Stimulated activated CD8-positive, alpha-beta memory T cell treated with anti-CD3 and anti-CD28 coated beads, Interleukin-7, amount 100 ng/mL, for 24 hours (primary cell): ENCODE measurements at places on chromosomes 3 and 15.

- DNase-seq: no peak
Measured at GRCh38 chr15:29676961-29677402, 145.3 kb downstream of the TJP1 start.

GRCh38 chr15:26632500-26632899 lies 140.4 kb downstream of the GABRB3 start:
- DNase-seq: no peak

DNA sequence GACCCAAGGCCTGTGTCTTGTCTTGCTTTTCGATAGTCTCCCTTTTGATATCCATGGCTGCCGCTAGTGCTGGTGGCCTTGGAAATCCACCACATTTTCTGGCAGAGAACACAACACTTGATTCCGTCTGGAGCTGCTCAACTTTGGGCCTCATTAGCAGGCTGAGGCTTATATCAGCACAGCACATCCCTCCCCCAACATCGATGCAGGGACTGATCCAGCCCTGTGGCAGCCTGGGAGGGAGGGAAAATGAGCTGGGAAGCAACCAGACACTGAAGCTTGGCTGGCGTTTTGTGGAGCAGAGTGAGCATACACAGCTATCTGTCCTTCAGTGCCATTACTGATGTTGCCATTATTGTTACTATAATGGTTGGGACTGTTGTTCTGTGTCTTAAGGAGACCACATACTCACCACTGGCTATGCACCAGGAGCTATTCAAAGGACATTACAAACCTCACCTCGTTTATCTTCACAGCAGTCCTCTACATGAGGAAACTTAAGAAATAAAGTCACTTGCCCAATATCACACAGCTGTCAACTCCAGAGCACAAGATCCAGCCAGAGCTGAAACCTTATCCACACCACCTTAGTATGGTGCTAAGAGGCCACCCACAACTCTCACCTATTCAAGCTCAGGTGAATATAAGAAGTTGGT lies 102.9 kb downstream of the SUCLG2 start:
- no peak for DNase-seq

- DNase-seq: no peak
Measured at GRCh38 chr3:123157598-123158287, 44.0 kb upstream of the SEC22A start.

DNA sequence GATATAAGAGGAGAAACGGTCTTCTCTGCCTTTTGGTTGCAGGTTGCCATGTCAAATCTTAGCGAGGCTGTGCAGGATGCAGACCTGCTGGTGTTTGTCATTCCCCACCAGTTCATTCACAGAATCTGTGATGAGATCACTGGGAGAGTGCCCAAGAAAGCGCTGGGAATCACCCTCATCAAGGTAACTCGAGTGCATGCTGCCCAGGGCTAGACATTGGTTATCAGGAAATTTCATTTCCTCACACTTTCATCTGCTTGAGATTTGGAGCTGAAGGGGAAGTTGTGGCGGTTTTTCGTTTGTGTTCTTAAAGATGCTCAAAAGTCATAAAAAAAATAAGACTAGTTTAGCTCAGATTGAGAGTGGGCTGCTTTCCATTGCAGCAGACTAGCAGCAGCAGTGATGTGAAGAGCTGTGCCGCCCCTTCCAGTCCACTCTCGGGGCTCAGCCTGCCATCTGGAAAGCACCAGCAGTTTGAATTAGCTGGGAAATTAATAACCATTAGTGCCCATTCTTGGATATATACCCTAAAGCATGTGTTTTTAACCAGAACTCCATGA lies 32.2 kb downstream of the GPD1L start:
- DNase-seq: no peak

DNA sequence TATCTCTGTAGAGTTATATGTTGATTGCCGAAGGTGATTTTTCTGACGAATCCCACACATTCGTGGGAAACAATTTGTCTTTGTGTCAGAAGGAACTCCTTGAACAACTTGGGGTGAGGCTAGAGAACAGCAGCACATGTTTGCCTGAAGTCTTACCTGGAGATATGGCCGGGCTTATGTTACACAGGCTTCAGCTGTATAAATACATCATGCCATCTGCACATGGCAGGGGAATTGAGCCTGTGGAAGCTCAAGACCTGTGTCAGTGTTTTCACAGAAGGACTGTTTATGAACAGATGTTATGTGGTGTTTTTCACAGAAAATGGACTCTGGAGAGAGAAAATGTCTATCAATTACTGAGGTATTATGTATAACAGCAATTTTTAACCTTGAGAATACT lies 203.6 kb upstream of the MDFIC2 start:
- no peak for DNase-seq

- DNase-seq: no peak
Measured at GRCh38 chr3:110026421-110026820, 689.1 kb upstream of the DPPA4 start.

DNA sequence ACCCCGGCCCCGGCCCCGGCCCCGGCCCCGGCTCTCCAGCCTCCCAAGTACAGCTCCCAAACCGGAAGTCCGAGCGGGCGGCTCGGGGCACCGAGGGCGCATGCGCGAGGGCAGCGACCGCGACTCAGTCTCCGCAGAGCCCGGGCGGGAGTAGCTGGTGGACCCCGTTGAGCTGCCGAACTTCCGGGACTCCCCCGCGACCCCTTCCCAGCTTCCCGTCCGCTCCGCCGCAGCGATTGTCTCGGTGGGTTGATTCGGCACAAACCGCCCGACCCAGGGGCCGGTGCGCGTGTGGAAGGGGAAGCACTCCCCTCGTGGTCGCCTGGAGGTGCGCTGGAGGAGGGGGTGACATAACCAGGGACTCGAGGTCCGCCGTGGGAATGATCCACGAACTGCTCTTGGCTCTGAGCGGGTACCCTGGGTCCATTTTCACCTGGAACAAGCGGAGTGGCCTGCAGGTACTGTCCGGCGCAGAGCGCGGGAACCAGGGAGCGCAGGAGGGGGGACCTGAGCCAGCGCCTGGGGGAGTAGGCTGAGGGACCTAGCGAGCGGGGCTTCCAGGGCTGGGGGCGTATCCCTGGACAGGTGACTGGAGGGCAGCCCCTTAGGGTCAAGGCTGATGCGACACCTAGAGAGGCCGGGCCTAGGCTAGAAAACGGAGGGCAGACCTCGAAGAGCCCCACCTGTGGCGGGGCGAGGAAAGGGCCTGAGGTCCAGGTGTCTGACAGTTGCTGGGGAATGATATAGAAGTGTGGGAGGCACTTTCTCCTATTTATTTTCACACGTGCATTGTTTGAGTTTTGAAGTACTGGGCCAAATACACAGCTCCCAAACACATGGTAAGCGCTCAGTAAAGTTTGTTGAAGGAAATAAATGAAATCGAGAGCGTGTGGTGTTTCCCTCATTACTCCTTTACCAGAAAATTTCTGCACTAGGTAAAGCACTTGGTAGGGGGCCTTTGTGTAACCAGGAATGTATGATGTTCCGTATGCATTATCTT lies at the start of the genes TUBGCP4 and ZSCAN29:
TSS of gene TUBGCP4 (plus strand) at position 127 of the 1,000 bp plus-strand sequence. CDS start at position 381, 254 bp downstream.
TSS of gene ZSCAN29 (minus strand) at position 69 of the 1,000 bp plus-strand sequence. CDS start 1,130 bp downstream, outside the sequence.
- peak; percentile 62 for DNase-seq

GRCh38 chr3:195893044-195893395 lies 15.3 kb downstream of the TNK2 start:
- DNase-seq: no peak

GRCh38 chr15:75661100-75661755 lies 13.5 kb downstream of the SNX33 start:
- DNase-seq: no peak

- no peak for DNase-seq
Measured at GRCh38 chr15:92887869-92888268, 12.3 kb upstream of the CHD2 start.

- no peak for DNase-seq
Measured at GRCh38 chr3:66413151-66413751, 87.6 kb downstream of the LRIG1 start.

- DNase-seq: no peak
Measured at GRCh38 chr3:53696401-53697172, 149.6 kb downstream of the CHDH start.

DNA sequence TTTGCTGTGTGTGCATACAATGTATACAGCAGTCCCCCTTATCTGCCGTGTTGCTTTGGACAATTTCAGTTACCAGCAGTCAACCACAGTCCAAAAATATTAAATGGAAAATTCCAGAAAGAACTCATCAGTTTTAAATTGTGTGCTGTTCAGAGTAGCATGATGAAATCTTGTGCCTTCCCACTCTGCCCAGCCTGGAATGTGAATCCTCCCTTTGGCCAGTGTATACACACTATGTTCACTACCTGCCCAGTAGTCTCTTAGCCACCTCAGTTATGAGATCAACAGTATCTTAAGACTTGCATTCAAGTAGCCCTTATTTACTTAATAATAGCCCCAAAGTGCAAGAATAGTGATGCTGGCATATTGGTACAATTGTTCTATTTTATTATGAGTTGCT lies 133.6 kb upstream of the ABHD17C start:
- no peak for DNase-seq

GRCh38 chr3:132047209-132047608 lies 12.4 kb upstream of the CPNE4 start:
- DNase-seq: no peak

GRCh38 chr3:99562138-99562537 lies 76.3 kb upstream of the COL8A1 start:
- no peak for DNase-seq

DNA sequence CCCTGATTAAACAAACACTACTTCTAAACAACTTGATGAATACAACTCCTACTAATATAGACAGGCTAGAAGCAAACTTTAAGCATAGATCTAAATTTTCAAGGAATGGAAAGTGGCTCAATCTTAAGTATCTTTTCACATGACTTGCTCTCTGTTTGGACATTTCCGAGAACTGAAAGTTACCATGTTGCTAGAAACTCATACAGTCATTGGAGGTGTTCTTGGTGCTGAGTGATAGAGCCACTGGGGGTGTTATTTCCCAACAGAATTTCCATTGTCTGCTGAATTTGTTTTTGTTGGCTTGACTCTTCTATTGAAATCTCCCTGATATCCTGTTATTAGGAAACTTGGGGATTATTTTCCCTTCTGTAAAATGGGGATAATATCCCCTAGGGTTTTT lies 264.5 kb upstream of the RASGRP1 start:
- no peak for DNase-seq

- no peak for DNase-seq
Measured at GRCh38 chr15:25668901-25669300, 194.2 kb downstream of the ATP10A start.

DNA sequence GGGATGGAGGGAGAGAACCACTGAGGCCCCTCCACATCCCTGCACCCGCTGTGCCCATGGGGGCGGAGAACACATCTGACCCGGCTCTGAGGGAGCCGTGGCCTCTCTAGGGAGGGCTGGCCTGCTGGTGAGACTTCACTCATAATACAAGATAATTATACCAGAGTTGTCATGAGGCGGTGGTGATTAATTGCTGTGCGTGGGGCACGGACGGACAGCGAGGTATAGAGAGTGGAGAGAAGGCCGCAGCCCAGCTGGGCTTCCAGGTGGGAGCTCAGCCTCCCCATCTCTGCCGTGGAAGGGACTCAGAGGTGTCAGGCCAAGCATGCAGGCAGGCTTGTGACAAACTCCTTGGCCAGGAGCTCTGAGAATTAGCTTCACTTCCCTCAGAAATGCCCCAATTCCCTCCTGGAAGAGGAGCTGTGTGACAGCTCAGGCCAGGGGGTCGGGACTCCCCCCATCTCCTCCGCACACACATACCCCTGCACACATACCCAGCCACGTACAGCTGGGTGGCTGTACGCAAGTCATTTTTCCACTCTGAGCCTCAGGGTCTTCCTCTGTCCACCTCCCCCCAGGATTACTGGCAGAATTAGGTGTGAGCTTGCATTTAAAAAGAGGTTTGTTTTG lies 6.0 kb upstream of the GATA2 start:
- no peak for DNase-seq

DNA sequence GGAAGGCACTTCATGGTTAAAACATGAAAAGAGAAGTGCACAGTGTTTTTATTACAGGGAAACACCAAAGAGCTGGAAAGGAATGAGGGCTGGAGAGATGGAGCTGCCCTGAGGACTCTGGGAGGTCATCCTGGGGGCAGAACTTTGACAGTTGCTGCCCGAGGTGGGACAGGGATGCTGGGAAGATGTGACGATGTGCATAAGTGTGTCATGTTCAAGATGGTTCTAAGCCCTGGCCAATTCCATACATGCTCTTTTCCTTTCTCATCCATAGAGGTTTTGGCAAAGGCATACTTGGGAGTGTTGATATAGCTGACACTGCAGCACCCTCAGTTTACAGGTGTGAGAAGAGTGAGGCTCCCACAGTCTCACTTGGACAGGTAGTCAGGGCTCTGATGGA lies 23.8 kb downstream of the LPP start:
- no peak for DNase-seq

- no peak for DNase-seq
Measured at GRCh38 chr3:13242364-13242737, 169.1 kb upstream of the IQSEC1 start.

DNA sequence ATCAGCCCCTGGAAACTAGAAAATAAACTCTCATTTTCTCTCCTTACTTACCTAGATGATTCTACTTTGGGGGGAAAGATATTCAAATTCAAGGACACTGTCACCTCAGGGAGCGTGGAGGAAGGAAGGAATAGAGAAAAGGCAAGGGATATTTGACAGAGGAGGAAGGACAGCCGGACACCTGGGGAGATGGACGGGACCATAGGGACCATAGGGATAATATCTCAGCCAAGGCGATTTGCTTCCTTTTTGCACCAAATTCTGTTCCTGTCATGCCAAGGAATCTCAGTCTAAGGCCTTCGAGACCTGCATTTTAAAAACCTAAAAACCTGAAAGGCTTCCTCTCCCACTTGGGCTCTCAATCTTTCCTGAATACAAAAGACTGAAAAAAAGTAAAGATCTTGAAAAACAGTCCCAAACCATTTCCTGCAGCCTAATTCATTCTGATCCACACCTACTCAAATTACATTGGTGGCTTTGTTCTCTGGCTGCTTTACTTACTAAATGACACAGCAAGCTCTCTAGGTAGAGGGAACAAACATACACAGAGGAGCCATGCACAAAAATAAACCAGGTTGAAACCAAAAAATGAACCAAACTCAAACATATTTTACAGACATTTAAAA lies 73.9 kb upstream of the SLC24A5 start:
- DNase-seq: no peak

DNA sequence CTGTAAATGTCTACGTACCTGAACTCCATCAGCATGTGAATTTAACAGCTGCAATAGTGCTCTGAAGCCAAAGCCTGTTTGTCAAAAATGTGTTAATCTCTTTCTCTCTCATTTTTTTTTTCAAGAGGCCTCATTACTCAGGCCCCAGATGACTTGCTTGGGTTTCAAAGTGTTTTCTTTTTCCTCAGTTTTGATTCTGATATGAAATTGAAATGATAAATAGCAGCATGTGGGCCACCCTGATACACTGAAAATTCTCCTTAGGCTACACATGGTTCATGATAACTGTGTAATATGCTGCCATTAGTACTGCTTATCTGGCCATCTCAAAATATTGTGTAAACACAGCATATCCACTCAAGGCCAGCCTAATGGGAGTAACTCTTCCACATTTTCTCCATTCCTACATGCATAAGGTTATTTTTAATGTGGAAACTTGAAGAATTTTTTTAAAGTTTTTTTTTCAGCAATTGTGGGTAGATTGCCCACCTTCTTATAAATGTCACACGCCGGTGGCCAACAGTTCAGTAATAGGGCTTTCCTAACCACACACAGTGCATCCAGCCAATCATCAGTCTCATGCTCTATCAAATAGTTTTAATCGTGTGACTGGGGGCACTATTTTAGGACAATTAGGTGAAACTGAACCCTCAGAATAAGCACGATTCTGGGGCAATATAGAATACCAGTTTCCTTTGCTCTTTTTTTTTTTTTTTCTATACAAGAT lies 13.1 kb upstream of the DENND4A start:
- DNase-seq: no peak
